Naive thymus-derived CD8-positive, alpha-beta T cell (primary cell): ENCODE measurements at places on chromosomes 5 and 9.

DNA sequence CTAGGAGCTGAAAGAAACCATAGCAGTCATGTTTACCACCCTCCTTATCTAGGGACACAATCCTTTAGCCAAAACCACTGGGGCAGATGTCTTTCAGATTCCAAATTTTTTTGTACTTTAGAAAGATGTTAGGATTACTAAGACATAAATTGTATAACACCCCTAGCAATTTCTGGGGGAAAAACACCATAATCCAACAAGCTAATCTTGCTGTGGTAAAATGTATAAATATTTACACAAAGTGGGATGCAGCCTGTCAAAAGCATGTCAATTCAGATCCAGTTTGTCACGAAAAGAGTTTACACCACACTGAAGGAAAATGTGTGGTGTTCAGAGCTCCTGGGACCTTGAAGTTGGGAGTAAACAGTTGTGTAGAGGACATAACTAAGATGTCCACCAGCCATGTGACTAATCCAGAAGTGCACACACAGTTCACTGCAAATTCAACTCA, 274.3 kb downstream of the ADAMTSL1 start:
- no peak for DNase-seq

GRCh38 chr9:89174291-89174690, 4.3 kb downstream of the SHC3 start:
- DNase-seq, result no peak

DNA sequence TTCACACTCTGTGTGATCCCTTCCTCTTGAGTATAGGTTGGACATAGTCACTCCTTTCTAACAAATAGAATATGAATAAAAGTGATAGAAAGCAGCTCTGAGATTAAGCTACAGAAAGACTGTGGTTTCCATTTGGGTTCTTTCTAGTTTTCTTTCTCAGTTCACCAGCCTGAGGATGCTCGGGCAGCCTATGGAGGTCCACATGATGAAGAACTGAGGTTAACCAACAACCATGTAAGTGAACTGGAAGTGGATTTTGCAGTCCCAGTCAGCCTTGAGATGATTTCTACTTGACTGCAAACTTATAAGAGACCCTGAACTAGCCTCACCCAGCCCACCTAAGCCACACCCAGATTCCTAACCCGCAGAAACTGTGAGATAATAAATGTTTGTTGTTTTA, 10.1 kb upstream of the FOXE1 start:
- no peak for DNase-seq

GRCh38 chr9:26260238-26260637, 582.0 kb upstream of the TUSC1 start:
- no peak for DNase-seq

- no peak for DNase-seq
These were observed 132.3 kb downstream of the IRX2 start for GRCh38 chr5:2619216-2619615.

DNA sequence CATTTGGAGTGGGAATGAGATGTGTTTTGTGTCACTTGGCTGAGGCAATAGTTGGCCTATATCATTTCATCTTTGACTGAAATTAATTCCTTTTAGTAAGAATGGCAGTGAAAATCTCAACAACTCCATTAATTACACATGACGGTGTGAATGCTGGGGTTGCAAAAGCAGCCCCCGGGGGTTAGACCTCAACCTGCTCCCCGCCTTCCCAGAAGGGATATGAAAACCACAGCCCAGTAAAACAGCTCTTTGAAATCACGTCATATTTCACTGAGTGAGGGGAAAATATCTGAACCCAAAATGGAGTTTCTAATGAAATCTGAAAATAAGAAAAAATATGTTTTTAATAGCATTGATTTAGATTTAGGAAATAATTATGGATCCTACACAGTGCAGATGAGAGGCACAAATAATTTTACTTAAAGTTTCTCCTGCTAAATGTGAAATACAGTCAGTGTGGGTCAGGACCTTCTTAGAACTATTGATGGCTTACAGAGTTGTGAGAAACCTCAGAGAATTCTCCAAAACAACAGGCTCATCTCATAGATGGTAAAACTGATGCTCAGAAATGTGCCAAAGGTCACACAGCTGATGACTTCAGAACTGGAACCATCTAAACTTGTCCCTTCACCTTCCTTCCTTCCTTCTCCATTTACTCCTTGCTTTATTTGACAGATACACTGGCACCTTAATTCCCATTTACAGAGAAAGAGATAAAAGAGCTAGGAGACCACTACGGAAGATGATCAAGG, 96.5 kb downstream of the SPOCK1 start:
- DNase-seq, result no peak

GRCh38 chr5:102611312-102611711, 112.5 kb upstream of the SLCO6A1 start:
- no peak for DNase-seq
